ENCODE measurements at places on chromosomes 11 and 22. TPM values are rescaled to one million over a fixed set of nuclear protein-coding genes. Genes with fewer than 3 reads are reported as not detected.

GRCh38 chr11:1988667-1989317 lies 8.8 kb downstream of the H19 start:
- DNase-seq, result peak; percentile 37

OR52H1 gene
- not detected for total RNA-seq

WBP2NL gene
- not detected for total RNA-seq

GRCh38 chr22:43164636-43165035 lies 13.3 kb downstream of the TSPO start:
- no peak for DNase-seq

TP53I11 gene
- 14.7 TPM for total RNA-seq

GRCh38 chr22:45631841-45632238 lies 39.8 kb upstream of the ATXN10 start:
- no peak for DNase-seq

GRCh38 chr11:6968816-6969215 lies 42.6 kb downstream of the ZNF215 start:
- no peak for DNase-seq

OOSP3 gene
- total RNA-seq, result not detected

CRYAB gene
- total RNA-seq, result 4.1 TPM

GRCh38 chr11:61602775-61603569 lies 22.1 kb upstream of the SYT7 start:
- peak; percentile 64 for DNase-seq

DNA sequence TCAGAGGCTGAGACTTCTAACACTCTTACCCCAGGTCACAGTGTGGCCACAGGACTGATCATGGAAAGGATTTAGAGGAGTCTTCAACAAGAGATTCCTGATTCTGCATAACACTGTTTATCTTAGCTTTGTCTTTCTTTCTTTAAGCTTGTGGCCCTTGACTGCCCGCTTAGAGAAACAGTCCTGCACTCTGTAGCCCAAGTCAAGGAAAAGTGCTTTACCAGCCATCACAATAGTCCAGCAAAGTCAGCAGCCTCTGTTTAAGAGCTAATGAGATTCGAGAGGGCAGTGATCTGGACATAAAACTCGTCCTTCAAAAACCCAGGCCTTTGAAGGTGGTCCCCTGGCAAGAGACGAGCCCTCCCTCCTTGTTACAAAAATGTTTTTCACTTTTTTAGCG lies 30.0 kb downstream of the PRDM10 start:
- DNase-seq, result no peak

- DNase-seq, result no peak
Observed at GRCh38 chr11:125190566-125190965, 26.0 kb downstream of the PKNOX2 start.
